ENCODE measurements at places on chromosomes 7 and 10.

- no peak for DNase-seq
Measured at GRCh38 chr7:22346383-22347107, 10.4 kb downstream of the RAPGEF5 start.

DNA sequence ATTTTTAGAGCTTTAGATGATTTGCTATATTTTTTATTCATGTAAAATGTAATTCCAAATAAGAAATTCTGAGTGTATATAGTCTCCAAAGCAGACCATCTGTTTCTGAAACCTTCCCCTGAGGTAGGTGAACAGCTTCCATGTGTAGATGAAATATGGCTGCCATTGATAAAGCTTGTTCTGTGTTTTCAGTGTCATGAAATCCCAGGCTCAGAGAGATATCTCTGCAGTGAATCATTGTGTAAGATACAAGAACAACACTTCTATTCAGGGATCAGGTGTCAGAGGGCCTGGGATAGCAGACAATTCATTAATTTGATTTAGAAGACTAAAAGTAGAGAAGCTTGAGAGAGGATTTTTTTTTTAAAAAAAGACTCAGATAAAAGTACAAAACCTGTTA lies 29.1 kb downstream of the ACTA2 start:
- no peak for DNase-seq

DNA sequence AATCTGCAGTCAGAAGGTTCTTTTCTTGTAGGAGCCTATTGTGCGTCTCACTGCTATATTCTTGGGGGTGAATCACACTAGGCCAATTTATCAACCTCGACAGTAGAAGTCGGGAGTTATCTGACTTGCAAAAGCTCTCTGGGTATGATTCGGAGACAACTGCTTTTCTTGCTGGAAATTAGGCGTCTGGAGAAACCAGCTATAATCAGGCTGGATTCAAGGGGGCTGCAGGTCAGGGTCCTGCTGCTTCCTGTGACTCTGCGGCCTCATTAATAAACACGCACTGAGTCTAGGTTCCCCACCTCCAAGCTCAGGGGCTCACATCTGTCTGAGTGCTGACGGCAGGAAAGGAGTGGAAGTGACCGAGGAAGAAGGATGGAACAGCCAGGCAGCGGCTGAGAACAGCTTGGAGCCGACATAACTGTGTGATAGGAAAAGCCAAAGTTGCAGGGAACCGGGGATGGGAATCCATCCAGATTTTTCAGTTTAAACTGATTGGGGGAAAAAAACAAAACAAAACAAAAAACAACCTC lies 184.6 kb downstream of the FANK1 start:
- DNase-seq, result no peak

GRCh38 chr10:62072901-62073300 lies 171.4 kb downstream of the ARID5B start:
- DNase-seq, result no peak

GRCh38 chr7:85292908-85293576 lies 106.2 kb upstream of the SEMA3D start:
- no peak for DNase-seq

- DNase-seq, result no peak
Measured at GRCh38 chr10:121222842-121223241, 371.7 kb downstream of the WDR11 start.

All from heart right ventricle (tissue), 16 donors.